ENCODE measurements at places on chromosomes 7 and 10.
A peak's percentile ranks its signal among the peaks of the same experiment; 100 is the strongest.

- H3K4me1 ChIP-seq = peaks cover 14% of the 10 kb centered on the region
- no peak overlapping the region for H3K27ac ChIP-seq
- H3K4me3 ChIP-seq = no peak overlapping the region
- H3K36me3 ChIP-seq = no peaks in the 10 kb centered on the region
- peaks cover 9% of the 10 kb centered on the region for H3K27me3 ChIP-seq
Measured at GRCh38 chr10:14003517-14004184, 327.1 kb downstream of the FRMD4A start.

- peaks cover 4% of the 10 kb centered on the region for H3K36me3 ChIP-seq
- peak overlapping the region; percentile 95 for H3K27ac ChIP-seq
Measured at GRCh38 chr7:66099551-66100407, 14.9 kb upstream of the CRCP start.

DNA sequence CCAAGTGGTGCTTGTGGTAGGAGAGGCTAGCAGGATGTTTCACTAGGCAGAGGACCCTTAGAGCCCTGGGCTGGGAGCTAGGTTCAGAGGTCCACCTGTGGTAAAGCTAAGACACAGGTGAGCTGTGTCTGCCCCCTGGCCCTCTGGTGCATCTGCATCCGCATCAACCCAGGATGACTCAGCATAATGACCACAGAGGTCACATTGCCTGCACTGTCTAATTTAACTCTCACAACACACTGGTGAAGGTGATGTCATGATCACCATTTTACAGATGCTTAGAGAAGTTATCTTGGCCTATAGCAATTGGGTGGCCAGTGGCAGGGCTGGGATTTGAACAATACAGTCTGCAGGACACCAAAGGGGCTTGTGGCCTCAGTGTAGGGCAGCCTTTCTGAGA lies 33.1 kb downstream of the HABP2 start:
- H3K27me3 ChIP-seq = peaks cover 3% of the 10 kb centered on the region
- DNase-seq = no peak
- H3K36me3 ChIP-seq = no peaks in the 10 kb centered on the region
- H3K27ac ChIP-seq = no peak overlapping the region

GRCh38 chr7:74684473-74684872 lies 27.0 kb downstream of the GTF2I start:
- H3K27me3 ChIP-seq = no peaks in the 10 kb centered on the region
- H3K4me1 ChIP-seq = peaks cover 21% of the 10 kb centered on the region
- DNase-seq = no peak
- peaks cover 13% of the 10 kb centered on the region for H3K36me3 ChIP-seq

DNA sequence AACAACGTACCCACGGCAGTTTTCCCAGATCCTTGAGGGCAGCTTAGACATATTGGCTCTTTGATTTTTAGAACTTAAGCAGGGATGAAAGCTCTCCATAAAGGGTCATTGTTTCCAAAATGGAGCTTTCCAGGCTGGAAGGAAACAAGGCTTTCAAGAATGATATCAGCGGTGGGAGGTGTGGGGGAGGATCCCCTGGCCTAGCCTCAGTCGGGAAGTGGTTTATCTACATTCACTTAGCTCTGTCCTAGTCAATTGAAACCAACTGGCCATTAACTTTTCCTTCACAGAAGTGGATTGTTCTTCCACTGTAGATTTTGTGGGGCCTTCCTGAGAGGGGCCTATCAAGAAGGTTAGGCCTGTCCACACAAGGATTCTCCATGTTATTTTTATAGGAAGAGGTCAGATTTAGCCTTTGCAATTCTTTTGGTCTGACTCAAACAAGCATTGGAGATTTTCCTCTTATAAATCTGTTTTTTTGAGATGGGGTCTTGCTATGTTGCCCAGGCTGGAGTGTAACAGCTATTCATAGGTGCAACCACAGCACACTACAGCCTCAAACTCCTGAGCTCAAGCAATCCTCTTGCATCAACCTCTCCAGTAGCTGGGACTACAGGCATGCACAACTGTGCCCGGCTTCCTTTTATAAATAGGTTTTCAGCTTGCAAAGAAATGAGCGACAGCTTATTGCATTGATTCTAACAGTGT lies 343.5 kb downstream of the LRMDA start:
- peaks cover 25% of the 10 kb centered on the region for H3K4me1 ChIP-seq
- no peak overlapping the region for H3K27ac ChIP-seq
- DNase-seq = no peak
- H3K27me3 ChIP-seq = no peaks in the 10 kb centered on the region
- H3K4me3 ChIP-seq = no peak overlapping the region

- no peaks in the 10 kb centered on the region for H3K4me1 ChIP-seq
- no peak overlapping the region for H3K27ac ChIP-seq
- no peak for DNase-seq
- H3K27me3 ChIP-seq = no peaks in the 10 kb centered on the region
- H3K36me3 ChIP-seq = peaks cover 16% of the 10 kb centered on the region
Measured at GRCh38 chr10:119821182-119821581, 51.5 kb downstream of the MCMBP start.

GRCh38 chr10:48294431-48294830 lies 12.0 kb upstream of the MAPK8 start:
- no peak overlapping the region for H3K4me3 ChIP-seq
- H3K27me3 ChIP-seq = peaks cover 9% of the 10 kb centered on the region
- no peak for DNase-seq
- H3K27ac ChIP-seq = no peak overlapping the region
- no peaks in the 10 kb centered on the region for H3K36me3 ChIP-seq

GRCh38 chr10:125121003-125121402 lies 39.4 kb downstream of the CTBP2 start:
- no peak overlapping the region for H3K4me3 ChIP-seq
- no peaks in the 10 kb centered on the region for H3K27me3 ChIP-seq
- H3K36me3 ChIP-seq = no peaks in the 10 kb centered on the region
- DNase-seq = no peak
- no peaks in the 10 kb centered on the region for H3K4me1 ChIP-seq
